Retinal pigment epithelial cell (primary cell): ENCODE measurements at places on chromosomes 12 and 14.

GRCh38 chr12:5276327-5276880 is 155.5 kb upstream of the NTF3 start:
- DNase-seq, result no peak

- DNase-seq, result peak; percentile 43
These were observed 90.2 kb upstream of the RESF1 start for GRCh38 chr12:31868965-31869364.

DNA sequence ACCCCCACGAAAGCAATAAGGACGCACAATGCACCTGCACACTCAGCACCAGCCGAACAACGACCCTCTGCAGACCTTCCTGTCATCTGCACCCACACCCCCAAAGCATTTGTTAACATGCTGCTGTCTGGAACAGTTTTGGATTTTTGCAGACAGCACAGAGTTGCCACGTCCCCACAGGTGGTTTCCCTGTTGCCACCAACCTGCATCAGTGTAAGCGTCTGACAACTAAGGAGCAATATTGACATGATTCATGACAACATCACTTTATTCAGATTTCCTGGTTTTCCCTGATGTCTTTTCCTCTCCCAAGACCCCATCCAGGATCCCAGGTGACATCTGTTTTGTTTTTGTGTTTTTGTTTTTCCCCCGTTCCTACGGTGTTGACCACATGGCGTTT is 150.7 kb upstream of the C14orf180 start:
- no peak for DNase-seq

GRCh38 chr12:68508576-68508975 is 102.1 kb upstream of the RAP1B start:
- no peak for DNase-seq

GRCh38 chr14:74649167-74649566 is 37.1 kb upstream of the LTBP2 start:
- DNase-seq, result no peak

DNA sequence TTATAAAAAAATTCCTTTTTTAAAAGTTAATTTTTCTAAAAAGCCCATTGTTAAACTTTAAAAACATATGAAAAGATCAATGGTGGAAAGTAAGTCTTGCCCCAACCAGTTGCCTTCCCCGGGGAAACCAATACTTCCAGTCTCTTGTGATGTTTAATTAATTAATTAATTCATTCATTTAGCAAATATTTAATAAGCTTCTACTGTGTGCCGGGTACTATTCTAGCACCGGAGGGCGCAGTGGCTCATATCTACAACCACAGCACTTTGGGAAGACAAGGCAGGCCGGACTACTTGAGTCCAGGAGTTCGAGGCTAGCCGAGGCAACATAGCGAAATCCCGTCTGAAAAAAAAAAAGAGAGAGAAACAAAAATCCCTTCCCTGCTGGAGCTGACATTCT is 87.4 kb downstream of the HECTD4 start:
- DNase-seq, result no peak

DNA sequence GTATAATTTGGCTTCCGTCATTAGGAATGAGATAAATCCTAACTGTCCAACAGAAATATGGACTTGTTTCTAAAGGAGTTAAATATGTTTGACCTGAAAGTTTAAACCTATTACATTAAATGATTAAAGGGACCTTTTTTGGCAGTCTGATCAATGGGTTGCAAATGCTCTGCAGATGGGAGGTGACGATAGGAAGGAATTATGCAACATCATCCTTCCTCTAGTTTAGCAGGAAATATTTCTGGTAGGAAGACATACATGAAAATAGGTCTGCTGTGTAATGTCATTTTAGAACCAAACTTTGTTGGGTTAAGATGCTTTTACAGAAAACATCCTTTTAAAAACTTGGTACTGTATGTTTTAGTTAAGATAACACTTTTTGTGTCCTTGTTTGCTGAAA is 2.6 kb downstream of the LRRC10 start:
- DNase-seq, result no peak

DNA sequence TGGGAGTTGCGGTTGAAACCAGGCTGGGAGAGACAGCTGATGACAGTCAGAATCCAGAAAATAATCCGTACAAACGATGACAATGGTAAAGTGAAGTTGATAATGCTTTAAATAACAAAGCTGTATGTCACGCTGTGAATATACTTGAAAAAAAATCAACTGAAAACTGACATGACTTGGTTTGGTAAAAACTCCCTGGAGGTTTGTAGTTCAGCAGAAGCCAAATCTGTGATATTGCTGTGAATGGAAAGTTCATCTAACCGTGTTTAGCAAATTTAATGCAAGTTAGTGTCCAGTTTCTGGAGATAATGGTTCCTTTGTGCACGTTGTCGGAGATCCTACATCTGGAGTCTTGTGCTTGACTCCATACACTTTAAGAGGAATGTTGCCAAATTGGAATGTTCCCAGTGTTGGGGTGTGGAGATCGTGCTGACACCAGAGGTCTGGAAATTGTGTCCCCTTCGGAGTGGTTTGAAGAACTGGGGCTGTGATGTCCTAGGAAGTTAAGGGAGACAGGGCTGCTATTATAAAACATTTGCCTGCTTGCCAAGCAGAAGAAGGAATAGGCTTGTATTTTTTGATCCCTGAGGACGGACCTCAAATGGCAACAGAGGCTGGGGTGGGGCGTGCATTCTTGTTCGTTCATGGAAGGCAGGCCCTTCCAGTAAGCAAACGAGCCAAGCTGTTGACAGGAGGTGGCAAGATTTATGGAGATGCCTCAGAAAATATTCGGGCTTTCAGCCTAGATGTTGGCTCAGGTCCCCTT is 30.6 kb downstream of the PPFIBP1 start:
- DNase-seq, result no peak

DNA sequence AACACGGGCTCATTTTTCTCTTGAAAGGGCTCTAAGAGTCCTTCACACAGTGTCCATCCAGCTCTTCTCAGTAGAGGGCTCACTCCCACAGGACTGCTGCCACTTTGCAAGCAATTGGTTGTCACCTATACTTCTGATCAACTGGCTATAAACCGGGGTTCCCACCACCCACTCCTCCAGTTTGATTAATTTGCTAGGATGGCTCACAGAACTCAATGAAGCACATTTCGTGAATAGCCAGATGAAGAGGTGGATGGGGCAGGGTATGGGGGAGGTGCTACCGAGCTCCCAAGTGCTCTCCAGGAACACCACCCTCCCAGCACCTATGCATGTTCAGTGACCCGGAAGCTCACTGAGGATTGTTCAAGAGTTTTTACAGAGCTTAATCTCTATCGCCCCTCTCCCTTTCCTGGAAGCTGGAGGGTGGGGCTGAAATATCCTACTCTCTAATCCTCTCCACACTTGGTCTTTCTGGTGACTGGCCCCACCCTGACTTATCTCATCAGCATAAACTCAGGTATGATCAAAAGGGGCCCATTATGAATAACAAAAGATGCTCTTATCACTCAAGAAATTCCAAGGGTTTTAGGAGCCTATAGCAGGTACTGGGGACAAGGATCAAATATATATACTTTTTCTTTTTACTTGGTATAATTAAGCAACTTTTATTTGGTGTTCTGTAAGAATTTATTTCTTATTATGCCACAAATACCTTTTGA is 13.9 kb upstream of the EGLN3 start:
- no peak for DNase-seq

DNA sequence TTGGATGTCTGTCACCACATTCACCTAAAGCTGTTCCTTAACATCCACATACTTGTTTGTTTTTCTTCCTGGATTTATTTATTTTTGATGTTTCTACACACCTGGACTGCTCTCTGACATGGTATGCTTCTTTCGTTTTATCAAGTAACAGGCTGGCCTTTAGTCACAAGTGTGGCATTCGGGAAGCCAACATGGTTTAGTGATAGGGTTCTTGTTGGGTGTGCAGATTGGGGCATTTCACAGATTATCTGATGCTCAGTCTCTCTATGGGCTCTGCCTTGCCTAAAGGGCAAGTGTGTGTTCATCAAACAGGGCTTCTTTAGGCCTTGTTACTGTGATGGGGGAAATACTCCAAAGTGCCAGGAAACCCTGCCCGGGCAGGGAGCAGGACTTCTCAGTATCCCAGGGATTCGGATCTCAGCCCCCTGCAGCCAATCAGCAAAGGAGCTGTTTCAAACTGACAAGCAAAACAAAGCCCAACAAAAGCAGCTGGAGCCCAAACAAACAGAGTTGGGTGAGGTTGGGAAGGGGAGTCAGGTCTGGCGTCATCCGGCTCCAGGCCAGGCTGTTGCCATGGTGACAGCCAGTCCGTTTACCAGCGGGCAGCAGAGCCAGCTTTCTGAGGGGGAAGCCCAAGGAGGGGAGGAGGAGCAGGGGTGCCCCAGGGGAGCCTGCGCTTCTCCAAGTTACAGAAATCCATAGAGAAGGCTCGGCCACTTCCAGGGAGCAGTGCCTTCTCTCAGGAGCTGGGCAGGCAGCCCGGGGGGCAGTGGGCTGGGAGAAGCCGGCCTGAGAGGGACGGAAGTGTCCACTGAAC is 31.9 kb downstream of the FOS start:
- DNase-seq, result peak; percentile 84

DNA sequence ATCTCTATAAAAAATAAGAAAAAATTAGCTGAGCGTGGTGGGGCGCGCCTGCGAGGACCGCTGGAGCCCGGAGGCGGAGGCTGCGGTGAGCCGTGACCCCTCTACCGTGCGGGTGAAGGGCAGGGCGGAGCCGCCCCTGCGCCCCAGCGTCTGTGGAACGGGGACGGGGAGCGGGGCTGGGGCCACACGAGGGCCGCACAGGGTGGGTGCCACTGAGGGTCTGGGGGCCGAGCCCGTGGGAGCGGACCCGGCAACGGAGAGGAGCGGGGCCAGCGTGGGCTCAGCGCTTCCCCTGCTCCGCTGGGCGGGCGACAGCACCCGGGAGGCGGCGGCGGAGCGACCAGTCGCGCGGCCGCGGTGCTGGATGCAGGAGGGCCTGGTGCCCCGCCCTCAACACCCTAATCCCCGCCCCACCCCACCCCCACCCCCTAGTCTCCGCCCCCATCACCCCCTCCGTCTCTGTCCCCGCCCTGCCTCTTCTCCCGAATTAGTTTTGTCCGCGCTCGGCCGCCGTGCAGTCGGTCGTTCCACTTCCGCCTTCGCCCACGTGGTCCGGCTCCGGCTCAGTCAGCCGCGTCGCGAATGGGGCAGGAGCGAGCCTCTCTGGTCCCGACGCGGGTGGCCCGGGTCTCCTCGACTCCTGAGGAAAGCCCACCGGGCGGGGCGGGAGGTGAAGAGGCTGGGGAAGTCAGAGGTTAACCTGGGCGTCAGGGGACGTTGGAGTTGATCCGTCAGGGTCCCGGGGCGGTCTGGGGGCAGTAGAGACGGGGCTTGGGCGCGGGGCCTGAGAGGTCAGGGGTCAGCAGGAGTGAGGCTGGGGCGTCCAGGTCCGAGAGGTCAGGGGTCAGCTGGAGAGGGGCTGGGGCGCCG is at the start of gene PUS1:
PUS1 (plus strand) TSS at position 566 of the 870 bp plus-strand sequence. CDS start 447 bp downstream, outside the sequence.
- DNase-seq, result peak; percentile 75

- DNase-seq, result no peak
These were observed 2.0 kb downstream of the PRKAB1 start for GRCh38 chr12:119669744-119670472.

GRCh38 chr12:54030889-54031471 is 1.9 kb upstream of the HOXC5 start:
- no peak for DNase-seq

- DNase-seq, result no peak
These were observed 108.7 kb downstream of the KSR2 start for GRCh38 chr12:117860111-117860510.

GRCh38 chr12:39830171-39830570 is 210.6 kb upstream of the ABCD2 start:
- no peak for DNase-seq

GRCh38 chr12:4443616-4444015 is 2.0 kb downstream of the FGF6 start:
- no peak for DNase-seq

- no peak for DNase-seq
These were observed 6.9 kb downstream of the DERA start for GRCh38 chr12:15918066-15918465.

GRCh38 chr14:89959853-89960445 is 4.2 kb downstream of the TDP1 start:
- DNase-seq, result no peak
